ENCODE measurements at places on chromosomes 11 and 22.

GRCh38 chr11:113839842-113840241 is 35.5 kb downstream of the USP28 start:
- H3K4me1 ChIP-seq = peaks cover 37% of the 10 kb centered on the region
- peak; percentile 30 for DNase-seq

DNA sequence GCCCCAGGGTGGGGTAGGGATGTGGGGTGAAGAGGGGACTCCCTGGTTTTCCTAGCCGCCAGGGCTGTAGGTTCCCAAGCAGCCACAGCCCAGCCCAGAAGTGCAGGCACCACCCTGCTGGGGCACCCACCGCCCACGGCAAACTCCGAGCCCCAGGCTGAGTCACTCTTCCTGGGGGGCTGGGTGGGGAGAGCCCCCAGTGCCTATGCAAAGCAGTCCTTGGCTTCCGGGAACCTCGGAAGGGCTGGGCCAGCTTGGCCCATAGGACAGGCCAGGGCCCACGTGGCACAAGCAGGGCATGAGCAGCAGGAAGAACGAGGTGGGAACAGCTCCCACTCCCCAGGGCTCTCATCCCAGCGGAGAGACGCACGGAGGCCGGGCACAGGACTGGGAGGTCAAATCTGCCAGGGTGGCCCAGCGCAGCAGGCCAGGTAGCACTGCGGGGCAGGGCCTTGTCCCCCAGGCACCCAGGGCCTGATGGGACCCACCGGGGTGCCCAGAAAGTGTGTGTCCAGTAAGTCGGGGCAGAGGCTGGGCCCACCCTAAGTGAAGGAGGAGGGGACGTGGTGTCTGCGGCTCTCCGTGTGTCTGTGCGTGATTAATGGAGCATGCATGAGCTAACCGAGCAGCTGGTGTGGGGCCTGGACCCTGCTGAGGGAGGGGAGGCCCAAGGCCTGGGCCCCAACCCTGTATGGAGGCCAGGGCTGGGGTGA is 4.6 kb upstream of the IL17REL start:
- peak overlapping the region; percentile 75 for H3K27ac ChIP-seq
- peak overlapping the region; percentile 44 for H3K4me3 ChIP-seq
- peaks cover 45% of the 10 kb centered on the region for H3K4me1 ChIP-seq
- H3K27me3 ChIP-seq = no peaks in the 10 kb centered on the region
- DNase-seq = no peak
- H3K36me3 ChIP-seq = no peaks in the 10 kb centered on the region

GRCh38 chr22:43883012-43883661 is 8.7 kb downstream of the PNPLA5 start:
- no peak overlapping the region for H3K27ac ChIP-seq
- H3K4me1 ChIP-seq = peaks cover 5% of the 10 kb centered on the region
- H3K36me3 ChIP-seq = no peaks in the 10 kb centered on the region
- H3K27me3 ChIP-seq = peaks cover 29% of the 10 kb centered on the region

- DNase-seq = no peak
- H3K27me3 ChIP-seq = peaks cover 17% of the 10 kb centered on the region
- no peaks in the 10 kb centered on the region for H3K4me1 ChIP-seq
- no peaks in the 10 kb centered on the region for H3K36me3 ChIP-seq
Observed at GRCh38 chr11:58178444-58178843, 10.4 kb upstream of the OR9Q2 start.

GRCh38 chr11:28384418-28384817 is 276.2 kb downstream of the METTL15 start:
- H3K4me3 ChIP-seq = no peak overlapping the region
- no peak for DNase-seq
- no peaks in the 10 kb centered on the region for H3K27me3 ChIP-seq
- no peak overlapping the region for H3K27ac ChIP-seq
- no peaks in the 10 kb centered on the region for H3K36me3 ChIP-seq

GRCh38 chr11:78551066-78551465 is 23.6 kb downstream of the NARS2 start:
- H3K36me3 ChIP-seq = peaks cover 40% of the 10 kb centered on the region
- H3K27me3 ChIP-seq = no peaks in the 10 kb centered on the region
- no peaks in the 10 kb centered on the region for H3K4me1 ChIP-seq
- H3K27ac ChIP-seq = no peak overlapping the region
- no peak for DNase-seq

DNA sequence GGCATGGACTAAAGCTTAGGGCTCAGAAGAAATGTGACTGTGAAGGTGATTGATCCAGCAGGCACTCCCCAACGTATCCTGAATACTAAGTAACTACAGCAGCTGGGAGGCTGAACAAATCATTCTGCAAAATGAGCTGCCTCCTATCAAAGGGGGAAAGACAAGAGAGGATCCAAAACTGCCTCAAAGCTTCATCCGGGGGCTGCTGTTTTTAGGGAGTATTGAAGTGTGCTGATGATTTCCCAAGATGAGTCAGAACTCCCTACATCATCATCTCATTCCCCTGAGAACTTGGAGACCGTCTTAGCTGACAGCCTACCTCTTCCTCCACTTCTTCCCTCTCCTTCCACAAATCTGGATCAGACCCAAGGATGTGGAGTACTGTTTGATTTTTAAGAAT is 108.4 kb upstream of the GRAMD1B start:
- no peak for DNase-seq
- H3K27me3 ChIP-seq = peaks cover 2% of the 10 kb centered on the region

DNA sequence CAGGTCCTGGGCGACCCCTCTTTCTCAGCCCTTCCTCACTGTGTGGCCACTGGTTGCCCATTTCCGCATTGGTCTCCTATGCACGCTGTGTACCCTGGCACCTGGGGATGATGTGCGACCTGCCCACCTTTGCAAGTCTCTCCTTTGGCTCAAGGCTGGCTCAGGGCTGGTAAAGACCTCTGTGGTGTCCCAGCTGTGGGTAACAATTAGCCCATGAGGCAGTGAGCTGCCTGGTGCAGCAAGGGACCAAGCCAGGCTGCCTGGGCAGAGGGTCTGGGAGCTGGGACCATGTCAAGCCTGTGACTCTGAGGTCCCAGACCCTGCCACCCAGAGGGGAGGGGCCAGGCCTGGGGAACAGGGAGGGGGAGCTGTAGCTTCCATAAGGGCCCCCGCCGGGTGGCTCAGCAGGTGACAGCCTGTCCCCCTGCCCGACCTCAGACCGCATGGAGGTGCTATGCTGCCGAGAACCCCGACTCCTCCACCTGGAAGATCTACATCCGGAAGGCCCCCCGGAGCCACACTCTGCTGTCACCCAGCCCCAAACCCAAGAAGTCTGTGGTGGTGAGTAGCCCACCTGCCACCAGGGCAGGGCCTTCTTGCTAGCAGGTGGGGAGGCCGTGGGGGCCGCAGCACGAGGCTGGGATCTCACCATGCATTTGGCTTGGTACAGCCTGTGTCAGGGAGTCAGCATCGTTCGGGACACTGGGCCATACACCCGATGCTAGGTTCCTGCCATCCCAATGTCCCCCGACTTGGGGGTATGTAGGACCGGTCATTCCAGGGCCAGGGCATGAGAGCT is 112.5 kb downstream of the KCNQ1OT1 start:
- no peak overlapping the region for H3K27ac ChIP-seq
- H3K36me3 ChIP-seq = peaks cover 25% of the 10 kb centered on the region
- no peaks in the 10 kb centered on the region for H3K4me1 ChIP-seq
- no peaks in the 10 kb centered on the region for H3K27me3 ChIP-seq

DNA sequence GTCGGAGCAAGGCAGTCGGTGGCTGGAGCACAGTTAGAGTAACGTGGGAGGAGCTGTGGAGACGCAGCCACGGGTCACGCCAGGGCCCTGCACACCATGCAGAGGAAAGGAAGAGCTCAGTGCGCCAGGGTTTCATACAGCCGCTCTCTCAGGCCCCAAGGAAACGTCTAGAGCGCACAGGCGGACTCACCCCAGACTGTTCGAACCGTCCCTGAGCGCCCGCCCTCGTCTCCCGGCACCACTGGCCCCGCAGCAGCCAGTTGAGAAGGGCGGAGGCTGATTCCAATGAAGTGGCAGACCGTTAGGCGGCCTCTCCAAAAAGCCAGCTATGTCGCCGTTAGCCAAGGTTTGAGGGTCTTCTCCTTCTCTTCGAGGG is 483 bp upstream of the HYLS1 start:
- peaks cover 10% of the 10 kb centered on the region for H3K36me3 ChIP-seq
- peak overlapping the region; percentile 98 for H3K27ac ChIP-seq
- peaks cover 3% of the 10 kb centered on the region for H3K27me3 ChIP-seq
- no peak for DNase-seq
- peaks cover 18% of the 10 kb centered on the region for H3K4me1 ChIP-seq
- H3K4me3 ChIP-seq = peak overlapping the region; percentile 90

DNA sequence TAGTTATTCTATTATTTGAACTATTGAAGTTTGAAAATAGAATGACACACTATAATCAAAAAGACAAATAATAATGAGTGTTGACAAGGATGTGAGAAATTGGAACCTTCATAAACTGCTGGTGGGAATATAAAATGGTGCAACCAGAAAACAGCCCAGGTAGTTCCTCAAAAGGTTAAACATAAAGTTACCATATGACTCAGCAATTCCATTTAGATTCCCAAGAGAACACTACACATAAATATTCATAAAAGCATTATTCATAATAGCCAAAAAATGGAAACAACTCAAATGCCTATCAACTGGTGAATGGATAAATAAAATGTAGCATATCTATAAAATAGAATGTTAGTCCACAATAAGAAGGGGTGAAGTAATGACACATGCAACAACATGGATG is 21.7 kb downstream of the CCDC73 start:
- no peak overlapping the region for H3K4me3 ChIP-seq
- H3K27ac ChIP-seq = no peak overlapping the region
- DNase-seq = no peak
- H3K27me3 ChIP-seq = no peaks in the 10 kb centered on the region
- peaks cover 11% of the 10 kb centered on the region for H3K4me1 ChIP-seq
- no peaks in the 10 kb centered on the region for H3K36me3 ChIP-seq

GRCh38 chr11:110990311-110990710 is 255.2 kb upstream of the POU2AF2 start:
- peaks cover 2% of the 10 kb centered on the region for H3K27me3 ChIP-seq
- H3K4me1 ChIP-seq = no peaks in the 10 kb centered on the region
- H3K27ac ChIP-seq = no peak overlapping the region
- H3K4me3 ChIP-seq = no peak overlapping the region
- DNase-seq = no peak

DNA sequence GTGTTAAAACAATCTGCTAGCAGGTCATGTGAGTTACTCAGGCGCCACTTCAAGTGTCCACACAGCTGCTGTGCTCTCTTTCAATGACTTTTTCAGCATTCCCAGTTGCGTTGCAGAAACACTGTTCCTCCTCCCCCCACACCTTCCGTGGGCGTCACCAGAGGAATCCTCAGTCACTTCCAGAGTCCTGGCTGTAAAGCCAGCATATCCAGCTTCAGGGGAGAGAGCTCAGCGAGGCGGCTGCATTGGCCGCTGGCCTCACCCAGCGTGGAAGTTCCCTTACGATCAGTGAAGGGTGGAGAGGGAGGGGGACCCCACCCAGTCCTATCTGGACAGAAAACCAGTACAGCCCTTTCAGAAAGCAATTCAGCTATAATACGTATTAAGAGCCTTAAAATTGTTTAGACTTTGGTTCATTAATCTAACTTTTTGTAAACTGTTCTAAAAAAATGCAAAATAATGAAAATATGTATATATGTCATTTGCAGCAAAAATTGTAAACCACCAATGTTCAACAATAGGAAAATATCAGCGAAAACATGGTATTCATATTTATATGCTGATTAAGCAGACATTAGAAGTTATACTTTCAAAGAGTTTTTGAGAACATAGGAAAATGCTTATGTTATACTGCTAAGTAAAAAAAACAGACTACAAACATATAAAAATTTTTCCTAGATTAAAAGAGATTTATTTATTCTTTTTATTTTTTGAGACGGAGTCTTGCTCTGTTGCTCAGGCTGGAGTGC is 2.8 kb upstream of the ANO9 start:
- no peaks in the 10 kb centered on the region for H3K27me3 ChIP-seq
- H3K4me3 ChIP-seq = no peak overlapping the region
- no peak overlapping the region for H3K27ac ChIP-seq
- H3K4me1 ChIP-seq = peaks cover 24% of the 10 kb centered on the region
- H3K36me3 ChIP-seq = no peaks in the 10 kb centered on the region

- H3K4me3 ChIP-seq = no peak overlapping the region
- peaks cover 16% of the 10 kb centered on the region for H3K36me3 ChIP-seq
- DNase-seq = no peak
- H3K4me1 ChIP-seq = peaks cover 4% of the 10 kb centered on the region
Observed at GRCh38 chr22:38170469-38170868, 11.2 kb downstream of the PLA2G6 start.

GRCh38 chr22:30129636-30130035 is 49.4 kb downstream of the HORMAD2 start:
- H3K4me1 ChIP-seq = no peaks in the 10 kb centered on the region
- H3K36me3 ChIP-seq = no peaks in the 10 kb centered on the region
- H3K27ac ChIP-seq = no peak overlapping the region

Measured in activated B cell treated with CpG ODN at 0.5 μM for 24 hours (primary cell).